ENCODE measurements at places on chromosomes 2 and 18.

GRCh38 chr2:127134833-127135830 is 28.2 kb upstream of the BIN1 start:
- no peak for DNase-seq

GRCh38 chr2:201152517-201152916 is 30.4 kb upstream of the CASP10 start:
- DNase-seq: no peak

DNA sequence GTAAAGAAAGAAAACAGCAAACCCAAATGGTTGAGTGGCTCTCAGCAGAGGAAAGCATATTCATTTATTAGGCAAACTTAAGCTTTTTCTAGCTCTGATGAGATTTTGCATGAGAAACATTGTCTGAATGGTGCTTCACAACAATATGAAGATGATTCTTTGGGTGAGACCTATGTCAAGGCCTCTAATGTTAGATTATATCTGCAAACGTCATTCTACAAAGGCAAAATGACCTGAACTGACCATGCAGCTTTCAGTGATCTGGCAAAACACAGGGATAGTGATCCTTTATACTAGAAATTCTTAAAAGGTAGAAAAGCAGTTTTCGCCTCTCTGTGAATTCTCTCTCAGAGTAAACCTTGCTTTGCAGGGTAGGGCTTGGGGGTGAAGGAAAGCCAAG is 11.7 kb downstream of the RHBDD1 start:
- no peak for DNase-seq

GRCh38 chr2:38765149-38765548 is 12.9 kb upstream of the GEMIN6 start:
- DNase-seq: no peak

- no peak for DNase-seq
Observed at GRCh38 chr18:51028201-51028805, 1.7 kb upstream of the SMAD4 start.

- DNase-seq: no peak
Observed at GRCh38 chr2:58922245-58922644, 681.1 kb upstream of the FANCL start.

DNA sequence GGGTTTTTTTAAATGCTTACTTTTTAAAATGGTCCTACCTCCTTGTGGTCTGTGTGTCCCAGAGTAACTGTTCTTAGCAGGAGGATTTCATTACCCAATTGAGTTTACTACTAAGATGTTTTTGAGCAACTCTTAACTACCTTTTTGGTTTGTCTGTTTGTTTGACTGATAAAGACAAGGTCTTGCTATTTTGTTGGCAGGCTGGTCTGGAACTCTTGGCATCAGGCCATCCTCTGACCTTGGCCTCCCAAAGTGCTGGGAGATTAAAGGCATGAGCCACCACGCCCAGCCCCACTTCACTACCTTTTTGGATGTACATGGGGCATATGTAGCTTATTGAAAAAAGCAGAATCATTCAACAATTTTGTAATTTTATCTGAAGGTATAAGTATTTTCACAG is 14.9 kb downstream of the MRPS9 start:
- DNase-seq: no peak

GRCh38 chr2:43877782-43878464 is 39.2 kb downstream of the ABCG8 start:
- DNase-seq: peak; percentile 77

DNA sequence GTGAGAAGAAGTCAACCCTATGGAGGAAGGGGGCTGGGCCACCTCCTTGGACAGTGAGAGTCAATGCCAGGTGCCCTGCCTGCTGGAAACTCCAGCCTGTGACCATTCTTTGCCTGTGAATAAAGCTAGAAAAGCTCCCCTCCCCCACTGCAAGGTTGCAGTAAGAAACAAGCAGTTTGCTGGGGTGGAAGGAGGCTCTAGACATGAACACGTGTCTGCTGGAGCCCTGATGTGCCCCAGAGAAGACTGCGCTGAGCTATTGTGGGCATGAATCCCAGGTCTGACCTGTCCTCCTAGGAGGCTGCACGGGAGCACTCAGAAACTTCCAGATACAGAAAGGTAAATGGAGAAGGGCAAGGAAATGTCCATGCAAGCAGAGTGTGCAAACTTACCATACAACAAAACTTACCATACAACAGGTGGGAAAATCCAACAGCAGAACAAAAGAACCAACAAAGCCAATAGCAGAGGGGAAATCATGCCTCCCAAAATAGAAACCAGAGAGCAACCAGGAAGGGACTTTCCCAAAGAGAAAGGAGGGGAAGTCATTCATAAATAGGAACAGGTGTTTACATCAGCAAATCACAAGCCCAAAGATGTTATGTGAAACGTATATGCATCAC is 278.7 kb downstream of the BCL2 start:
- no peak for DNase-seq

DNA sequence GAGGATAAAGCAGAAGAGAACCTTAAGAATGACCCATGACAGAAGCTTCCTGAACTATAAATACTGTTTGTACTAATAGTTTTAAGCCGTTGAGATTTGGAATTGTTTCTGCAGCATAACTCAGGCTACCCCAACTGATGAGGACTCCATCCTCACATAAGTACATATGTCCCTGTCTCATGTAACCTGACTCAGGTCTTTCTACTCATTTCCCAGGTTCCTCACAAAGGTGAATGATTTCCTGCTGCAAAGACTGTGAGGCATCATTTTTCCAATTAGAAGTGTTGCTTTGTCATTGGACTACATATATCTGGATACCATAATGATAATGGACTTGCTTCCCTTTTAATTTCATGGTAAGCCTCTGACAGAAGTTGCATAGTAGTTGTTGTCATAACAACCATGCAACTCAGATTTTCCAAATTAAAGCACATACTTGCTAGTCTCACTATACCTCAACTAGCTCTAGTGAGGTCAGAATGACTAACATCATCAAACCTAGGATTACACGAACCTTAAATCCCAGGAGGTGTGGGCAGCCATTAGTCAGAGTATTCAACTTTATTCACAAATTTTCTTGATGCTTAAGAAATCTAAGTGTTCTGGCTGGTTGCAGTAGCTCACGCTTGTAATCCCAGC is 38.0 kb upstream of the NEDD4L start:
- no peak for DNase-seq

DNA sequence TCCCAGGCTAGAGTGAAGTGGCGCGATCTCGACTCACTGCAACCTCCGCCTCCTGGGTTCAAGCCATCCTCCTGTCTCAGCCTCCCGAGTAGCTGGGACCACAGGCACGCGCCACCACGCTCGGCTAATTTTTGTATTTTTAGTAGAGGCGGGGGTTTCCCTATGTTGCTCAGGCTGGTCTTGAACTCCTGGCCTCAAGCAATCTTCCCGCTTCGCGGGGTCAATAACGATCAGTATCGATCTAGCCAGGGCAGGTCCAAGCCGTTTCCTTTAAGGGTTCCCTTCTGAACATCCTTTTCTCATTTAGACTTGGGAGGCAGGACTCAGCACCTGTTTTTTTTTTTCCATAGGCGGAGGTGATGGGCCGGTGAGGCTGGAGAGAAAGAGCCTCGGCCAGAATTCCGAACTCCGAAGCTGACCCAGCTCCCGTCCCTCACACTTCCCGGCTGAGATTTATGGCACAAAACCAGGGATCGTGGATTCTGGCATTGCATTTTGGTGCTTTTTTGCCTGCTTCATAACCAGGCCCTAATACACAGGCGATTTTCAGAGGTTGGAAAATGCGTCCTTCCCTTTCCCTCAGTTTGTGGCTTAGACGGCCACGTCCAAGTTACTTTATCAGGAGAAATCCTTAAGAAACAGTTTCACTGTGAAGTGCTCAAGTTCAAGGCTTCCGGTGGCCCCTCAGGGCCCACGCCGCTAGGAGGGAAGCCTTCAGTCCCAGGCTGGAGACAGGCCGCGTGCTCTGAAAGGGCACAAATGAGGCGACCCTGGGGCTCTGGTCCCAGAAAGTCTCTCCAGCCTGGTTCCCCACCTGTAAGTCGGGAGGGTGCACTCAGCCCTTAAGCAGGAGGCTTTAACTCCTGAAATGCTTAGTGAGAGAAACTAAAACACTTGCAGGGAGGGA is 998 bp upstream of the SLC66A3 start:
- DNase-seq: peak; percentile 34

- DNase-seq: no peak
Observed at GRCh38 chr2:168594778-168595177, 138.7 kb downstream of the CERS6 start.

DNA sequence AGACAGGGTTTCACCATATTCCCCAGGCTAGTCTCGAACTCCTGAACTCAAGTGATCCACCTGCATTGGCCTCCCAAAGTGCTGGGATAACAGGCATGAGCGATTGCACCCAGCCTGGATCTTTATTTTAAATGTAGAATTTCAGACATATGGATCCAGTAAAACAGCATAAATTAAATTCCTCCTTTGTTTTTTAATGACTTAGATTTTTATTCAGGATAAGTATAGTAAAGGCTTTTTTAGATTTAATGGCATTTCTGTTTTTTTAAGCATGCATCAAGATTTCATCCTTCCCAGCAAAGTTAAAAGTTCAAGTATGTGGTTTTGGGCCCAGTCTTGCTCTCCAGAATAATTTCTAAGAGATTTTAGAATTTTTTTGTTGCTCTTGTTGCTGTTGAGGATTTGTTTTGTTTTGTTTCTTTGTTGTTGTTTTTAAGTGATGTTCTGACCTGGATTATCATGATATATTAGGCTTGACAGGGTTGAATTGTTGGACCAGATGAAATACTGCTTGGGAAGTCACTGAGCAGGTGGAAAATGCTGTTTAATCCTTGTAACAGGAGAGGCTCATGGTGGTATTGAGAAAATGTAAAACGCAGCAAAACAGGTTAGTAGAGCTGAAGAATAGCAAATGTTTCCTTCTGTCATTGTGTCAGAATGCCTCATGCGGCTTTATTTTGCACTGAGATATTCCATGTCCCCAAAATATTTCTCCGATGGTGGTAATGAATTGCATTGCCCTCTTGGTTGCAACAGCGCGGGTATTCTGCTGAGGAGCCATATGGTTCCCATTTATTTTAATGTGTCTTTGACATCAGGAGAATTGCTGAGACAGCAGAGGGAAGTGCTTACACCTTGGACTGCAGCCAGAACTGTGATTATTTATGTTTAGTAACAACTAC is 147.9 kb downstream of the GALNT3 start:
- peak; percentile 48 for DNase-seq

DNA sequence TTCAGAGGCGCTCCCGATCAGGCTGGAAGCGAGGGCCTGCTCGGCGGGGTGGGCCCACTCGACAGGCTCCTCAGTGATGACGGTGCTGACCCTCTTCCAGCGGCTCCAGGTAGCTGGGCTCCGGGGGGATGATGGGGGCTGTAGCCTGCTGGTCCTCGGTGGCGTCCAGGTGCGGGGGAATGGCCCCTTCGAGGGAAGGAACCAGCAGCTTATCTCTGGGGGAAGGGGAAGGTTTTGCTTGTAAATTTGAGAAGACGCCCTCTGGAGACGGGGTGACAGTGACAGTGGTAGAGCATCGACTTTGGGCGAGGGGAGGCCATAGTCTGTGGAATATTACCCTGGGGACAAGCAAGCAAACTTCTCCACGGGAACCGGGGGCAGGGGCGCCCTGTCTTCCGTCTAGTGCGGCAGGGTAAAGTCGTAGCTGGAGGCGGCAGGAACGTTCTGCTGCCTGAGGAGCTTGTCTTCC is 891.9 kb upstream of the LRRTM1 start:
- no peak for DNase-seq

GRCh38 chr2:42328148-42328833 is 32.7 kb downstream of the COX7A2L start:
- peak; percentile 34 for DNase-seq

- DNase-seq: no peak
Observed at GRCh38 chr18:49072940-49073339, 122.2 kb upstream of the SMAD7 start.

DNA sequence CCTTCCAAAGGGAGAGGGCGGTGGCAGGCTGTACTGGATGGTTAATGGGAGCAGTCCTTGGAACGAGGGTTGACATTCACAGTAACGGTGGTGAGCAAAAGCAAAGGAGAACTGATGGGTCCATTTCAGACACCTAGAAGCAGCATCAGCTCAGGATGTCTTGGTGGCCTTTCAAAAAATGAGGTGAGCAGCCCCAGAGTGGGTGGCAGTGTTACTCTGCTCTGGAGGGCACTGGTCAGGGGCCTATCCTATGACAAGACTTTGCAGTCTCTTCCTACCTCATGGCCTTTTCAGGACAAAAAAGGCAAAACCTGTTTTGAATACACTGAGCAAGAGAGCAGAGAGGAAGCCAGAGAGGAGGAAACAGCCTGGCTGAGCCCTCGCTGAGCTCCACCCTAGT is 23.5 kb downstream of the CAPN14 start:
- no peak for DNase-seq

DNA sequence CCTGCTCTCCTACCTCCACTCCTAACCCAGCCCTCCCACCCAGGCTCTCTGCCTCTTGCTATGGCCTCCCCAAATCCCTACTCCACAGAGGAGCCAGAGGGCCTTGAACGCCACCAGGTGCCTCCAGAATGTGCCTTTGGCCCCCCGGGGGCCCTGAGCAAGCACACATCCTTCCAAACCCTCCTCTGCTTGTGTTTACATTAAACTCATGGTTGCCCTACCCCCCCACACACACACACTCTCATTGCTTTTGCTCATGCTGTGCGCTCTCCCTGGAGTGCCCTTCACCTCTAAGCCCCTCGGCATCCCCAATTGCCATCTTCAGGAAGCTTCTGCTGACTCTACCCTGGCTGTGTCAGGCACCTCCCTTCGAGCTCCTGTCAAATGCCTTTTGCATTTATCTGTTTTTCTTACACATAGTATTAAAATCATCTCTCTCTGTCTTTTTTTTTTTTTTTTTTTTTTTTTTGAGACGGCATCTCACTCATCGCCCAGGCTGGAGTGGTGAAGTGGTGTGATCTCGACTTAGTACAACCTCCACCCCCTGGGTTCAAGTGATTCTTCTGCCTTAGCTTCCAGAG is 16.3 kb upstream of the TET3 start:
- DNase-seq: no peak

- DNase-seq: peak; percentile 49
Observed at GRCh38 chr2:63590626-63591408, 2.1 kb downstream of the MDH1 start.

DNA sequence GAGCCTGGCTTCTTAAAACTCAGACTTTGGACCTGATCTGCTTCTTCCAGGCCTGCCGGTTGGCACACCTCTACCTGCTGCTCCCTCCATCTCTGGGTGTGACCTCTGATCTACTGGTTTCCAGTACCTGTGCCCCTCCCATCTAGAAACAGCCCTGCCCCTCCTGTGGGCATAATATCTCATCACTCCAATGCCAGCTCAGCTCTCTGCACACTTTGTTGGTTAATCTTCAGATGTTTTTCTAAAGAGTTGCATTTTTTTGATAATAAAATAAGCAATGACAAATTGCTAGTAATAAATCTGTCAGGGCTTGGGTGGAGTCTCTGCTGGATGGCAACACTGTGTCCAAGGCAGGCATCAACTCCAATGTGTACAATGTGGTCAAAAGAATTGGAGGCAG is 89.6 kb upstream of the PPP1CB start:
- peak; percentile 61 for DNase-seq

DNA sequence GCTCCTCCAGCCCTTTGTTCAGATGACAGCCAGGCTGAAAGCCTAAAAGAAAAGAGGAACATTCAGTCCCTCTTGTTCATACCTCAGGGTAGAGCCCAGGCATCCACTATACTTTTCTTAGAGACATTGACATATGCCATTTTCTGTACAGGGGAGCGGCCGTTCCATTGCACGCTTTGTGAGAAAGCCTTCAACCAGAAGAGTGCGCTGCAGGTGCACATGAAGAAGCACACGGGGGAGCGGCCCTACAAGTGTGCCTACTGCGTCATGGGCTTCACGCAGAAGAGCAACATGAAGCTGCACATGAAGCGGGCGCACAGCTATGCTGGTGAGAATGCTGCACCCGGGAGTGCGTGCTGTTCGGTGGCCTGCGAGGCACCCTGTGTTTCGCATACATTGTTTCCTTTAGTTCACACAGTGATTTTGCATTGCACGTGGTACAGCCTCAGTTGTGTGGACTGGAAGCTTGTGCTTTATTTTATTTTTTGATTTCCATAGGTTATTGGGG is 138.2 kb downstream of the ZNF236 start:
- DNase-seq: no peak
